Left renal cortex interstitium (tissue), 4 donors: ENCODE measurements at places on chromosomes 6 and 20.

- DNase-seq = no peak
Measured at GRCh38 chr6:18183766-18184165, 28.5 kb downstream of the KDM1B start.

DNA sequence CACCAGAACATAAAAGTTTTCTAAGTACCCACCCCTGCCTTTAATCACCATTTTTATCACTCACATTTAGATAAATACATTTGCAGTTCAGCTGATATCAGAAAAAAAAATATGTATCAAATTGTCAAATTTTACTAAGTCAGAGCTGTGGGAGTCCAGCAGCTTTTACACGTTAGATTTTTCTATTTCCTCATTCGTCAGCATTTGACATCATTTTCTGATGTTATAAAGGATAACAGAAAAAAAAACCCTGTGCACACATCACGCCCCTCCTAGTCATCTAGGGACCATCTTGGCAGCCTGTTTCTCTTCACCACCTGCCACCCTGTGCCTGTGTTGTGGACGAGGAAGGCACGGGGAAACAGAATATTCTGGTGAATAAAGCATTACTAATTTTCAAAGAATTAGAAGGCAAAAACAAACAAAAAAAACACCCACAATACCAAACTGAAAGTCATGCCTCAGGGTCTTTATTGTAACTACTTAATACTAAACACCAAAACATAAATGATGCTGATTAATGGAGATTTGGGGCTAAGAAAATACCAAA is 12.4 kb downstream of the B4GALT5 start:
- no peak for DNase-seq

- peak; percentile 34 for DNase-seq
Measured at GRCh38 chr6:122289762-122290539, 109.5 kb upstream of the HSF2 start.

- DNase-seq = no peak
Measured at GRCh38 chr20:33796263-33796906, 14.8 kb upstream of the CHMP4B start.

GRCh38 chr6:20542927-20543602 is 8.8 kb downstream of the CDKAL1 start:
- DNase-seq = no peak

DNA sequence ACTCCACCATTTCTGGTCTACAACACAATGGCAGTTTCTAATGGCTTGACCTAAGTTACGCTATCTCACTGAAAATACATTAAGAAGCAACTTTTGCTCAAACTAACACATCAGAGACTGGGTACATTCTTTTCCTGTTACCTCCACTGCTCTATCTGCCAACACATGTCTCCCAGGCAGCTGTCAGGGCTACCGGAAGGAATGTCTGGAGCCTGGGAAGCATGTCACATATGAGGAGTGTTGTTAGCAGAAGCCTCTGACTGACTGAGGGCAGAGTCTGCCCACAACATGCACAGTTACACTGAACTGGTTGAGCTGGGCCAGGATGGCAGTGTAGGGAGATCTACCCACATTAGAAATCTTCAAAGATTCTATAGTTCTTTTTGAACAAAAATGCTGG is 264.5 kb downstream of the KIF16B start:
- DNase-seq = no peak

DNA sequence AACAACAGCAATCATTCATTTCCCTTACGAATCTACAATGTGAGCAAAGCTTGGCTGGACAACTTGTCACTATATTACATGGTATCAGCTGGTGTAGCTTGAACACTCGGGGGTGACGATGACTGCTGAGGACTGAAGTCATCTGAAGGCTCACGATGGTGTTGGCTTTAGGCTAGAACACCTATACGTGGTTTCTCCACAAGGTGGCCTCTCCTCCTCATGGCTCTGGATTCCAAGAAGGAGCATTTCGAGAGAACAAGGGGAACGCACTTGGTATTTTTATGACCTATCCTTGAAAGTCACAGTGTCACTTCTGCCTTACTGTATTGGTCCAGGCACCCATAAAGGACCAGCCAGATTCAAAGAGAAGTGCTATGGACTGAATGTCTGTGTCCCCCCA is 37.5 kb upstream of the ADGRF1 start:
- DNase-seq = no peak

- no peak for DNase-seq
Measured at GRCh38 chr6:25768566-25768965, 14.0 kb downstream of the SLC17A4 start.

DNA sequence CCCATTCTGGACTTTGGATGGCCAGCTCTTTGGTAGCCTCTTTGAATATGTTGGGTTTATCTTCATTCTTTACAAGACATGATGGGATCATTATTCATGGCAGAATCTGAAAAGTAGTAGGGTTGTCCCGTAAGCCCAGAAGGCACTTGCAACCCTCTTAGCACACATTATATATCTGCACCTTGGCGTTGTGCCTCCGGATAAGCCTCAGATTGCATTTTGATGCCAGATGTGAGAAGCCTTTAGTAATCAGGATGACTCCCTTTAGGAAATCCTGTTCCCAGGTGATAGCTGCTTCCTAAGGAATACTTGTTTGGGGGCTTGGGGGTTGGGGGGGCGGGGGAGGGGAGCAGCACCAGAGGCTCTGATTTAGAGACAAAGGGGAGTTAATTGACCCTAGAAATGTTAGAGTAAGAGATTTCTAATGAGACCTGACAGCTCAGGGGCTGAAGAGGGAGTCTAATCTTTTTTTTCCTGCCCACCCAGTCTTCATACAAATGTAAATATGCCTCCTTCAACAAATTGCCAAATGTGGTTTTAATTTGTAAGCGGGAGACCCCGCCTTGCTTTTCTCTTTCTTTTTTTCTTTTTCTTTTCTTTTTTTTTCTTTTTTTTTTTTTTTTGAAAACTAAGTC is 55.1 kb downstream of the JAG1 start:
- DNase-seq = no peak

- no peak for DNase-seq
Measured at GRCh38 chr20:43191946-43192863, 2.5 kb upstream of the PTPRT start.

GRCh38 chr6:71246596-71246995 is 42.0 kb upstream of the OGFRL1 start:
- no peak for DNase-seq

- no peak for DNase-seq
Measured at GRCh38 chr6:75532521-75532920, 38.9 kb upstream of the FILIP1 start.

DNA sequence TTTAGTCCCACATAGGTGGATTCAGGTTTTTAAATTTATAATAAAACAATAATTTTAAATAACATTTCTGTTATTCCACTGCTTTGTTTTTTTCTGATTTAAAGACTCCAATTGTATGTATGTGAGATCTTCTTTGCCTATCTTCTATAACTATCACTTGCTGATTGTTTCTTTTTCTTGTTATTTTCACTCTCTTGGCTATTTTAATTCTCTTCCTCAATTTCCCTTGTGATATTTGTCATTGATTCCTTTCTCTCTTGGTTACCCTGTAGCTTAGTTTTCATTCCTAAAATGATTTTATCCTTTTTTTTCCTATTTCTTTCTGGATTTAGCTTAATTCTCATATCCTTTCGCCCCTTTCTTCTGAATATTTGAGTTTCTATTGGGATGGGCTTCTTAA is 227.3 kb upstream of the TENT5A start:
- DNase-seq = no peak

- no peak for DNase-seq
Measured at GRCh38 chr20:23258747-23259121, 91.9 kb upstream of the NXT1 start.

- no peak for DNase-seq
Measured at GRCh38 chr6:42509256-42509655, 54.6 kb upstream of the UBR2 start.

- no peak for DNase-seq
Measured at GRCh38 chr20:60894091-60894490, 358.0 kb upstream of the CDH4 start.

GRCh38 chr6:45478240-45478639 is 100.5 kb upstream of the SUPT3H start:
- DNase-seq = no peak

DNA sequence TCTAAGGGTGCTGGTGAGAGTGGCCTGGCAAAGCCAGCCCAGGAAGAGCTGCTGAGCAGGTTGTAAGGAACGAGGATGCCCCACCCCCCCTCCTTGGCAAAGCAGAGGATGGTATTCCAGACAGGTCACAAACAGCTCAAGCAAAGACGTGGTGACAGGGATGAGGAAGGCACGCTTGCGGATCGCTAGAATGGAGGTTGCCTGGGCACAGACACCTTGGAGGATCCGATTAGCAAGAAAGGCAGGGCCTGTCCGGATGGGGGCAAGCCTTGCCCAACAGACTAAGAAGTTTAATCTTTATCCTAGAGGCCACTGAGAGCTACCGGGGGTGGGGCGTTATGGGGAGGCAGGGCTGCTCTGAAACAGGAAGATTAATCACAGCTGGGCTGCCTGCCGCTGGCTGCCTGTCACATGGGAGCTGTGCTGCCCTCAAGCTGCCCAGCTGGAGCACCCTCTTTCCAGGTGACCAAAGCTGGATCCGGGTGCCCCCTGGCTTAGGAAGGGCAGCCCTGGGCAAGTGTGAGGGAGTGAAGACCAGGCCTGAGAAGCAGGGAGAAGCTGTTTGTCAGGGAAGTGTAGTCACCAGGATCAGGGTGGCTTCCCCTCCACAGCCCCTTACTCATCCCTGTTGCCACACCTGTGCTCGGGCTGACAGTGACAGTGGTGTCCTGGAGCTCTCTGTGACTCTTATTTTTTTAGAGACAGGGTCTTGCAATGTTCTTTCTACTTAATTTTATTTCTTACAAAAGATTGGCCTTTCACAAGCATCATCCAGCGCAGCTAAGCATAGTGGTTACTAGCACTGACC is 9.1 kb upstream of the MAPK13 start:
- DNase-seq = no peak

DNA sequence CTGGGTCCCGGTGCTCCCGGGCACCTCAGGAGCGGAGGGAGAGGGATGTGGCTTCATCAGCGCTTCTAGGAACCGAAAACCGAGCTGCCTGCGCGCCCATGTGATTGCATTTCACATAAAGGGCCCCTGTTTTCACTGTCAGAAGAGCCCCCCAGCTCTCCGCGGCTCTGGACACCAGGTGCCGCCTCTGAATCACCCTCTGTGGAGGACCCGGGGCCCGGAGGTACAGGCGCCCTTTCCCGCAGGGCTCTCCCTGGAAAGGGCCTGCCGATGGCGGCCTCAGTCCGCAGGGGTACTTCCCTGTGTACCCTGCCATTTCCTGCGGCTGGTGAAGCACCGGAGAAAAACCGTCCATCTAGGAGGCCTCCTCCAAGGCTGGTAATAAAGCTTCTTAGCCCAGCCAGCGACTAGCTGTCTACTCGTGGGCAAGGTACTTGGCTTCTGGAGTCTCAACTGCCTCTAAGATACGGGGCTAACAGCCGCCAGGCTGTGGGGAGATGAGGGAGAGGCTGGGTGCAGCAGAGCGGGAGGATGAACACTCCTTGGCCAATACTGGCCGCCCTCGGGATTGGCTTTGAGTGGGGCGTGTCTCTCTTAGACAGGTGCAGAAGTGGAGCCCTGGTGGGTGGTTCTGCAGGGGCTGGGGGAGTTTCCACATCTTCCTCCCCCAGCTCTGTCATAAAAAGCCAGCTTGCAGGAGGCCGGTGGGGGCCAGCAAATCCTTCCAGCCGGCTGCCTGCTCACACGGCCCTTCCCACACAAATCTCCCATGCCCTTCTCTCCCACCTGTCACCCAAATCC is 1.6 kb downstream of the PPP1R16B start:
- no peak for DNase-seq

GRCh38 chr20:3043322-3043721 is at the start of gene GNRH2:
TSS of gene GNRH2 (plus strand) at chr20:3043622. CDS start at chr20:3044415, 793 bp downstream.
- DNase-seq = no peak

- DNase-seq = no peak
Measured at GRCh38 chr6:137962725-137963124, 95.7 kb downstream of the TNFAIP3 start.

DNA sequence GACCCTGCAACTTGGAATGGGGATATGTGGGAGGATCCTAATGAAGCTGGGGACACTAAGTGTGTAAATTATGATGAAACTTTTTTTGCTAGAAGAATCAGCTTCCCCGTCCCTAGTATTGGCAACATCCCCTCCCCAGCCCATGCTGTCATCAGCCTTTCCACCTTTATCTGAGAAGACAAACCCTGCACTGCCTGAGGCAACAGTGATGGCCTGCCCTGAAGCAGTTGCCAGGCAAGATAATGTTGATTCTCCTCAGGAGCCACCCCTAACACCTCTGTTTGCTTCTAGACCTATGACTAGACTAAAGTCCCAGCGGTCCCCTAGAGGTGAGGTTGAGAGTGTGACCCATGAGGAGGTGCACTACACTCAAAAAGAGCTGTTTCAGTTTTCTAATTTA is 27.1 kb downstream of the MICA start:
- DNase-seq = no peak

DNA sequence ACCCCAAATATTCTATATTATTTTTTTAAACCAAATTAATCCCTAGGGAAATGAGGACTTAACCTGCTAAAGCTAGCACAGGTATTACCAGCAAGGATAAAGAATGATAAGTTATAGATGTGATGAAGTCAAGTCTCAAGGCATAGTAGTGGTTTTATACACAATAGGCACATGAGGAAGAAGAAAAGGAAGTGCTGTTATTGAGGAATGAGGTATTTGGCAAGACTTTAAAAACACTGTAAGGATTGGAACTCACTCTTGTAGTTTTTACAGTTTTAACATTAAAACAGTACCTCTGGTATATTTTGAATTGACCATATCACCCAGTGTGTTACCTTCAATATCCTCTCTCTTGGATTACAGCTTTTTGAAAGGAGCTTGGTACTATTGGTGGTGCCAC is 54.6 kb downstream of the PHF3 start:
- DNase-seq = no peak

DNA sequence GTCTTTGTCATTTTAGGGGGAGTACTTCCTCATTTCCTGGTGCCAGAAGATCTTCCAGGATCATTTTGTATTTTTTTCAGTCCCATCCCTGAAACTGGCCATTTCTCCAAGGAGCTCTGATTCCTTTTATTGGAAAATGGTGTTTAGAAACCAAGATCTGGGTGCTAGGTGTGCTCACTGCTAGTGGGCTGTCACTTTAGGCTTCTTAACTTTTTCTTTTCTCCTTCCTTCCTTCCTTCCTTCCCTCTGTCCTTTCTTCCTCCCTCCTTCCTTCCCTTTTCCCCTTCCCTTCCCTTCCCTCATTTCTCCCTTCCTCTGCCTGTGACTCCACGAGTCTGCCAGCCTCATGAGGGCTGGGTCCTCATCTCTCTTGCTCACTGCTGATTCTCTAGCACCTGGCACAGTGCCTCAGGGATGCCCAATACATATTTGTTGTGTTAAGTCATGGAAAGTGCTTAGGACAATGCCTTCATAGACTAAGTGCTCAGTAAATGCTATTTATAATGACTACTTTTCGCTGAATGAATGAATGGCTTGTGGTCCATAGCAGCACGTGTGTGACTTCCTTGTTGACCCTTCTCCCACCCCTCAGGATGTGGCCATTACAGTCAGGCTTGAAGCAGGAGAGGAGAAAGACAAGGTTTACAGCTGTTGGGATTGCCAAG is 36.9 kb downstream of the APCDD1L start:
- no peak for DNase-seq
